ENCODE measurements at places on chromosomes 6 and 20.

DNA sequence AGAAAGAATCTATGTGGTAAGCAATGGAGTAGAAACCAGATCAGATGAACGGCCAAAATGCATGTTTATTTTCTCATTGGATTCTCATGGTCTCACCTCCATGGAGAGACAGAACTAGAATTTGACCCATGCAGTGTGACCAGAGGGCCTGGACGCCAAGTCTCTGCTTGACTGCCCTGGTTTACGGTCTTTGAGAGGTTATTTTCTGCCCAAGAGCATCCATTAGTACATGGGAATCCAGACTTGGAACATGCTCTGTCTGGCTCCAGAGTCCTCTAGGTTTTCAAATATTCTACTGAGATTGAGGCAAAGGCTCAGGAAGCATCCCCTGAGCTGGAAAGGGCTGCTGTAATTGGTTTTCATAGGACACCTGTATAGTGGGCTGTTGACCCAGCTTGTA, 45.5 kb upstream of the UST start:
- DNase-seq = no peak

DNA sequence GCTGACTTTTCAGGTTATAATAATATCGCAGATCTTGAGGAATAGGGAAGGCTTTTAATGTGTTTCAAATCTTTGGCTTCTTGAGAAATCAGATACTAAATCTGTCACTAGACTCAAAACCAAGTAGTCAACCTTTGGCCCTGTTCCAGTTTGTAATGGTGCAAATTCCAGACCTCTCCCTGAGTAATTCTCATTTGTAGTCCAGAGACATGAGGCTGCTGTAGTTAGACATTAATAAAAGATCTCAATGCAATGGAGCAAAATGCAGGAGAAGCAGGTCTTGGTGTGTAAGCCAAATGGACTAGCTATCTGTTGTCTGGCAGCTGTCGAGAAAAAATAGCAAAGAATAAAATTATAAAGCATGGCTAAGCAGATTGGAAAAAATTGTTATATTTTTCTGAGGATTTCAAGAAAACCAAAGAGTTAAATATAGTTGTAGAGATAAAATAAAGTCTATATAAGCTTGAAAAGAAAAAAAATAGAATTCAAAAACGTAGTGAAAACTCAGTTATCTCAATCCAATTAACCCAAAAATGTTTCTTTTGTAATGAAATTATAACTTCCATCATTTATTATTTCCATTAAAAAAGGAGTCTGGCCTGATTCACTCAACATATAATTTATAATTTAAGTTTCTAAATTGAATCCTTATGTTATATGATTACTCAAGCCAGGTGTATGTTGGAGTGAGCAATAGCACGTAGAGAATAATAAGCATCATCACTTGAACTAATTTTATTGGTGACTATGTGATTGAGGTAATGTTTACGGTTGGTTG, 161.5 kb upstream of the ADGRB3 start:
- DNase-seq = no peak

DNA sequence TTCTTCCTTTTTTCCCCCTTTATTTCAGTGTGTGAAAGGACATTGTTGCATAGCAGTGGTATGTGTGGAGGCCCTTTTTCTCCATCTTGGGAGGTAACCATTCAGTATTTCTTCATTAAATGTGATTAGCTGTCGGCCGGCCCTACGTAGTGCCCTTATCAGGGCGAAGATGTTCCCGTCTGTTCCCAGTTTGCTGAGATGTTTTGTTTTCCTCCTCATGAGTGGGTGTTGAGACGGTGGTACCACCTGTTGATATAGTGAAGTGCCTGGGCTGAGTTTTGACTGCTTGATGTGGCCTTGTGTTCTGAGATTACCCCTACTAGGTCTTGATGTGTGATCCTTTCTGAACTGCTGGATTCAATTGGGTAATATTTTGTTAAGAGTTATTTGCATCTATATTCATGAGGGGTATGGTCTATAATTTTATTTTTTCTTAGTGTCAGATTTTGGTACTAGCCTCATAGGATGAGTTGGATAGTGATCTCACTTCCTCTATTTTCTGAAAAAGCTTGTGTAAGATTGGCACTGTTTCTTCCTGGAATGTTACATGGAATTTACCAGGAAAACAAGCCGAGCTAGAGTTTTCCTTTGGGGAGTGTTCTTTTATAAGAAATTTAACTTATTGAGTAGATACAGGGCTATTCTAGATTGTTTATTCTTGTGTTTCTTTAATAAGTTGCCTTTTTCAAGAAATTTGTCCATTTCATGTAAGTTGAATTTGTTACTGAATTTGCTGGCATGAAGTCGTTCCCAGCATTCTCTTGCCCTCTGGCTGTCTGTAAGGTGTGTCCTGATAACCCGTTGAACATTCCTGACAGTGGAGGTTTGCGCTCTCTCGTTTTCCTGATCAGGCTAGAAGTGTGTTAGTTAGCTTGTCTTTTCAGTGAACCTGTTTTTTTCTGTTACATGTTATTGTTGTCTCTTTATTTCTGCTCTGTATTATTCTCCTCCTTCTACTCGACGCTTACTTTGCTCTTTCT, 4.3 kb downstream of the MTG2 start:
- DNase-seq = no peak

- no peak for DNase-seq
Observed at GRCh38 chr20:61573415-61574305, 321.6 kb downstream of the CDH4 start.

DNA sequence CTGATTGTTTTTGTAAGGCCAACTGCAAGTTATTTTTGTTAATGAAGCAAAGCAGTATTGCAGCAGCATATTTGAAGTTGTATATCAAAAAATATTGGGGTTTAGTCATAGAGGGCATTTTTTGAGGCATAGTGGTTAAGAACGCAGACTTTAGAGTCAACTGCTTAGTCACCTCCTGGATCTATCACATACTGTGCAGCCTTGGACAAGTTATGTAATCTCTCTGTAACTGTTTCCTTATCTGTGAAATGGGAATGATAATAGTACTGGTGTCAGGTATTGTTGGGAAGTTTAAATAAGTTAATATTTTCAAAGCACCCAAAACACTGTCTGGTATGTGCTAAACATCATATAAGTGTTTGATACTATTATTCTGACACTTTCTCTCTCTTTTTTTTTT, 27.2 kb upstream of the EFHC1 start:
- DNase-seq = no peak

GRCh38 chr6:93048381-93048780, 371.0 kb downstream of the EPHA7 start:
- DNase-seq = no peak

GRCh38 chr6:170000071-170000843, 248.8 kb downstream of the ERMARD start:
- no peak for DNase-seq

- no peak for DNase-seq
Observed at GRCh38 chr6:159817951-159818739, 18.1 kb downstream of the PNLDC1 start.

Data from stimulated activated CD8-positive, alpha-beta memory T cell treated with anti-CD3 and anti-CD28 coated beads, Interleukin-2, amount 100 ng/mL, for 1 hour (primary cell).